ENCODE measurements at places on chromosomes 2 and 18.

DNA sequence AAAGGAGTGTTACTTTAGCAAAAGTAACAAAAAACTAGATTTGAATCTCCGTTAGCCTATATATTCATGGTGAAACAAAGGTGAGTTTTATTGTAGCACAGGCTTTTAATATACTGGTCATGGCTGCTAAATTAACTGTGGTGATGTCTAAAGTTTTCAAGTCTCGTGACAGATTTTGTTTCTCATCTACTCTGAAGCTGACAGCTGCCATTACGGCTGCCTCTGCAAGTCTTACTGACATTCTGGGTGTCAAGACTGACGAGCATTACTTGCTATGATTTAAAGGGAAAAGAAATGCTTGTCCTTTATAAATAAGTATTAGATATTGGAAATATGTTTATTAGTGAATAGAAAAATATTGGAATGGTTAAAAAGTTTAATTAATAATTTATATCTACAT, 207.7 kb downstream of the DSEL start:
- DNase-seq, result no peak

DNA sequence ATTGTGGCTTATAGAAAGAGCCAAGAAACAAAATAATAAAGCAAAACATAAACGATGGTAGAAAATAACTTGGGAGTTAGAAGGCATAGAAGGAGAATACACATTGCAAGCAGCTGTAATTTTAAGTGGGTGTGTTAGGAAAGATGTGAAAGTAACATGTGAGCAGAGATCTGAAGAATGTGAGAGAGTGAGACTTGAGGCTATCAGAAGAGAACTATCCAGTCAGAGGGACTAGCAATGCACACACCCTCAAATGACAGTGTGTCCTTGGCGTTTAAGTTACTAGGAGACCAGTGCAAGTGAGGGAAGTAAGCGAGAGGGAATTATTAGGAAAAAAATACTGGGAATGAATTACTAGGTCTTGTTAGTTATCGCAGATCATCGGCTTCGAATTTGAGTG, 304.9 kb downstream of the DSEL start:
- DNase-seq, result no peak

GRCh38 chr2:36663851-36664695, 32.4 kb upstream of the VIT start:
- DNase-seq, result no peak

DNA sequence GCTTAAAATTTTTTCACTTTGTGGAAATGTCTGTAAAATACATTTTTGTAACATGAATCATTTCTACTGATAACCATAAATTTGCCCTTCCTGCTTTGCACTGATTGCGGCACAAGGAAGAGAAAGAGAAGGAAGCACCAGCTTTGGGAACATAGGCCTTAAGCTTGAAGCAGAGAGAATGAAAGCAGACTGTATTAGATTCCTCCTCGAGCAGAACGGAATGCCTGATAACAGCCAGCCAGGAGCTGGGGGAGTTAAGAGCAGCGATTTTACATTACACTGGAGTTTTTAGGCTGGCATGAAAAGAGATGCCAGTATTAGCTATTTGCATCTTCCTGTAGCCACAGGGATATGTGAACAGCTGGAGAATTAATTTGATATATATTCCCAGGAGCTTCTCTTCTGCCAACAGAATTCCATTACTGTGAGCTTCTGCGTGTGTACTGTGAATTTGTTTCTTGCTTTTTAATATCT, 33.5 kb downstream of the CRIM1 start:
- DNase-seq, result no peak

DNA sequence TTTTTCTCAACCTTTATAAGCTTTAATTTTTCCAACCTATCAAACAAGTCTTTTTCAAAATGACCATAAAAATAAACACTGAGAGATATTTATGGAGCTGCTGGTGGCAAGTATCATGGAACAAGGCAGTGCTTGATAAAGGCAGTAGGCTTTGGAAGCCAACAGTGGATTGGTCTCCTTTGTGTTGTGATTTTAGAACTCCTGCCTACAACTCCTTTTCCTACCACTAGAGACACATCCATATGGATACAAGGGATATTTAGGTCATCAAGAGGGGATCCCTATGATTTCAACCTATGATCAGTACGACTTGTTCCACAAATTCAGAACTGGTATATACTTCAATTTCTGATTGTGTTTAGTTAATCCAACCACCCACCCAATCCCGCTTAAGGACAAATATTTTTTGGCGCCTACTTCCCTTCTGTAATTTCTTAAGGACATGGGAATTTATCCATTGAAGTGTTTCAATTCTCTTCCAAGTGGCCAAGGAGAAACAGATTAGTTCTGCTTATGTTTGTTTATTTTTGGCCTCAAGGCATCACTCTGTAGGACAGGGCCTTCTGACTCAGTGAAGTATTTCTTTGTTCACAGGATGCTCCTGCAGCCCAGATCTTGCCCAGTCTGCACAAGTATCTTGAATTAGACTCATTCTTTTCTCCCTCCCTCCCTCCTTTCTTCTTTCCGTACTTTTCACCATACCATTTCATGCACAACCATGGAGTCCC, 2119.6 kb upstream of the PIK3C3 start:
- no peak for DNase-seq

DNA sequence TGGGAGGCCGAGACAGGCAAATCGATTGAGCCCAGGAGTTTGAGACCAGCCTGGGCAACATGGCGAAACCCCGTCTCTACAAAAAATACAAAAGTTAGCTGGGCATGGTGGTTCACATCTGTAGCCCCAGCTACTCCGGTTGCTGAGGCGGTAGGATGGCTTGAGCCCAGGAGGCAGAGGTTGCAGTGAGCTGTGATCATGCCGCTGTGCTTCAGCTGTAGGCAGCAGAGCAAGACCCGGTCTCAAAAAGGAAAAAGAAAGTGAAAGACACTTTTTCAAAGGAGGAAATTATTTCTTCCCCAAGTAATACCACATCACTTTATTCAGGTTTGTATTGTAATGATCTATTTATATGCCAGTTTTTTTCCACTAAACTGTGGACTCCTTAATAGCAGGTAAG, 35.7 kb upstream of the TAF4B start:
- no peak for DNase-seq

DNA sequence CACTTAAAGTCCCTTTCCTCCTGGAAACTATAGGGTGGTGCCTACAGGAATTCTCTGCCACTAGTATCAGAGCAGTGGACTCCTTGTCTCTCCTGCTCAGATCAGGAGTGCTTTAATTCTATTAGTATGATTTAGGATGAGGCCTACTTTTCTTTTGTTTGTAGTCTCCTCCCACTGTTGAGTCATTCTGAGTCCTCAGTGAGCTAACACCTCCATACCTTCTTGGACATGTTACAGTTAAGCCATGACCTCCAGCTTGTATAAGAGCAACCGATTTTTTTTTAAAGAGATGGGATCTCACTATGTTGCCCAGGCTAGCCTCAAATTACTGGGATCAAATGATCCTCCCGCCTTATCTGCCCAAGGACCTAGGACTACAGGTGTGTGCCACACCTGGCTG, 48.7 kb upstream of the OTOF start:
- DNase-seq, result no peak
